Stimulated activated CD8-positive, alpha-beta memory T cell treated with anti-CD3 and anti-CD28 coated beads, Interleukin-15, amount 100 ng/mL, for 24 hours (primary cell): ENCODE measurements at places on chromosomes 4 and X.

DNA sequence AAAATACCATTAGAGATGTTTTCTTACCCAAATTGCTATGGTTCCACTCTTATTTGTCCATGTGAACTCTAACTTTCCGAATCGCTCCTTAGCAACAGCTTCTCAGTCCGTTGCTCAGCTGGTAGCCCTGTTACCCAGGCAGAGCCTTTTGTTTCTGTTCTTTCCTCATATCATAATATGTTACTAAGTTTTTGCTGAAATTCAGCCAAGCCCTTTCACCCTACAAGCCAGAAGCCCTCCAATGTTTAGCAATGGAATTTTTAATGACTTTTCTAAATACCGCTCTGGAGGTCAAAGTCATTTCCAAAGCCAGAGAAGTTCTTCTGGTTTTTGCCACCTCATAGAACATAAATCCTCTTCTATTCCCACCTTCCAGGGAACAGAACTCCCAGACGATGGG lies 1029.5 kb downstream of the C4orf33 start:
- DNase-seq: no peak

- DNase-seq: no peak
These were observed 184.9 kb downstream of the COMMD8 start for GRCh38 chr4:47278631-47279030.

GRCh38 chr4:164937576-164938270 lies 39.7 kb downstream of the TRIM61 start:
- DNase-seq: no peak

DNA sequence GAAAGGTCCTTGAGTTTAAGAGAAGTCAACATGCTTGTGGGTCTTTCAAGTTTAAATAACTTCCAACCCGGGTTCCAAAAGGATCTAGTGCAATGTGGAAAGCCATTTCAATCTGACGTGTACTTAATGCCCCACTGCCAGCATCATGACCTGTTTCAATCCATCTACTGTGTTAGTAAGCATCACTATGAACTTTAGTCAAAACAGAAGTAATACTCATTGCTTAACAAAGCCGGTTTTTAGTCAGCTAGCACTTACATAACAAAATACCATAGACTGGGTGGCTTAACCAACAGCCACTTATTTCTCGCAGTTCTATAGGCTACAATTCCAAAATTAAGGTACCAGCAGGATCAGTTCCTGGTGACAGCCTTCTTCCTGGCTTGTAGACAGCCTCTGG lies 677.5 kb downstream of the DMD start:
- DNase-seq: no peak

- no peak for DNase-seq
These were observed 90.4 kb upstream of the VEGFC start for GRCh38 chr4:176883108-176883550.

DNA sequence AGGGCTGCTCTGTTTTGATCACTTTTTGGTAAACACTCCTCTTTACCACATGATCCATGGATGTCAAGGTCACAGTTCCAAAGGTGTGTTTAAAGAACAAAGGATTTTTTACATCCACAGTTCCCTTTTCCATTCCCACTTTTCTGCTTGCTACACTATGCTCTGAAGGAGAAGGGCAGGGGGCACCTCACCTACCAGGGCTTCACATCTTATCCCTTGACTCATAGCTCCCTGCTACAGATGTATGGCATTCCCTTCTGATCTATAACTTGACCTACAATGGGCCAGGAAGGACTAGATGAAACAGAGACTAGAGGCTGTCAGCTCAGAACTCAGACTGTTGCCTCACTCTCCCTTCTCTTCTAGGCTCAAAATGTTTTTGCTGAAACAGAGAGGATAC lies 233.1 kb upstream of the RPS6KA3 start:
- no peak for DNase-seq
